ENCODE measurements at places on chromosomes 11 and 22.
A peak's percentile ranks its signal among the peaks of the same experiment; 100 is the strongest.

- no peak for DNase-seq
These were observed 10.9 kb downstream of the SMC1B start for GRCh38 chr22:45402466-45402985.

GRCh38 chr11:77191823-77192495 lies 63.9 kb downstream of the MYO7A start:
- no peak for DNase-seq

GRCh38 chr11:93939084-93939760 lies 81.9 kb upstream of the HEPHL1 start:
- no peak for DNase-seq

- DNase-seq, result no peak
These were observed 775.6 kb upstream of the CCDC90B start for GRCh38 chr11:84061726-84062125.

DNA sequence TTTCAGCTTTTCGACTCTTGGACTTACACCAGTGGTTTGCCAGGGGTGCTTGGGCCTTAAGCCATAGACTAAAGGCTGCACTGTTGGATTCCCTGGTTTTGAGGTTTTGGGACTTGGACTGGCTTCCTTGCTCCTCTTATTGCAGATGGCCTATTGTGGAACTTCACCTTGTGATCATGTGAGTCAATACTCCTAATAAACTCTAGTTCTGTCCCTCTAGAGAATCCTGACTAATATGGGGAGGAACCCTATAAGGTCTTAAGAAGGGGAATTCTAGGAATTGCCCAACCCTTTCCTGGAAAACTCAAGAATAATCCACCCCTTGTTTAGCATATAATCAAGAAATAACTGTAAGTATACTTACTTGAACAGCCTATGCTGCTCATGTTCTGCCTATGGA lies 491.8 kb downstream of the TMEM135 start:
- DNase-seq, result no peak

GRCh38 chr11:42329929-42330565 lies 870.6 kb upstream of the LRRC4C start:
- DNase-seq, result no peak

DNA sequence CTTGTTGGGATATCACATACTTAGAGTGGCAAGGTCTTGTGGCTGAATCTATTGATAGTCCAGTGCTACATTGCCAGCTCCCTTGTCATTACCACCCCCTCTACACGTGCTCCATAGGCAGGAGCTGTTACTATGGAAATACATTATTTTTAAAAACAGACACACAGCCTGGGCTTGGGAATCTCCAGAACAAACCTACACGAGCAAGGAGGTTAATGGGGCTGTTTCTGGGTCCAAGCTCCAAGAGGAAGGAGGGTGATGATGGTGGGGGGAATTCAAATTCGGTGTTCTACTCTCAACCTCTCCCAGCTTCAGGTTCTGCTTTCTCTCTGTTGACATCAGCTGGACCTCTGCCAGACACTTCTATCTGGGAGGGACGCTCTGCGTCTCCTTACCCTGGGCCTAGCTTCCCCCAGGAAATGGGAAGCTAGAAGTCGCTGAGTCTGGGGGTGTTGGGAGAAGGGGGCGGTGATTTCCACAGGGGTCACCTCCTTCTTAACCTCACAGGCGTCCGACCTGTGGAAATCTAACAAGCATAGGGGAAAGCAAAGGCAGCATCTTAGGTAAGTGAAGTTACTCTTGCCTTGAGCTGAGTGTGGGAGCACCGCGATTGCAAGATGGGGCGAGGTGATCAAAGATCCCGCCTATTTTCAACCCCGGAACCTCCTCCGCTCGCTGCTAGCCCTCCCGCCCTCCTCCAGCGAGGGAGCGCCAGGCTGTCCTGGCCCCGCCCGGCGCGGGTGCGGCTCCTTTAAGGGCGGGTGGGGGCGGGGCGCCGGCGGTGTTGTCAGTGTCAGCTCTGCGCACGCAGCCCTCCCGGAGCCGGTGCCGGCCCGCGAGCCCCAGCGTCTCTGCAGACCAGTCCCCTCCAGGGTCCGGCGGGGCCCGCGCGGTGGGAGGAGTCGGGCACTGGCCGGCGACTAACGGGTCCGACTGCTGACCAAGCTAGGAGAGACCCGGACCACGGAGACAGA lies at the start of gene C2CD2L:
Gene C2CD2L, plus strand, starts transcription at position 781 of the 974 bp plus-strand sequence. CDS start 398 bp downstream, outside the sequence.
- peak; percentile 92 for DNase-seq

GRCh38 chr11:121460941-121461514 lies 8.3 kb upstream of the SORL1-AS1 start:
- DNase-seq, result no peak

GRCh38 chr11:119593346-119593745 lies 135.7 kb downstream of the NECTIN1 start:
- no peak for DNase-seq

GRCh38 chr11:103043826-103044678 lies 47.9 kb downstream of the DCUN1D5 start:
- no peak for DNase-seq

- DNase-seq, result no peak
These were observed 17.1 kb downstream of the MAFF start for GRCh38 chr22:38218661-38219622.

GRCh38 chr11:58622344-58622743 lies at the start of gene CNTF:
Gene CNTF, plus strand, starts transcription at chr11:58622665. Its CDS starts 88 bp downstream, at chr11:58622753.
- no peak for DNase-seq

DNA sequence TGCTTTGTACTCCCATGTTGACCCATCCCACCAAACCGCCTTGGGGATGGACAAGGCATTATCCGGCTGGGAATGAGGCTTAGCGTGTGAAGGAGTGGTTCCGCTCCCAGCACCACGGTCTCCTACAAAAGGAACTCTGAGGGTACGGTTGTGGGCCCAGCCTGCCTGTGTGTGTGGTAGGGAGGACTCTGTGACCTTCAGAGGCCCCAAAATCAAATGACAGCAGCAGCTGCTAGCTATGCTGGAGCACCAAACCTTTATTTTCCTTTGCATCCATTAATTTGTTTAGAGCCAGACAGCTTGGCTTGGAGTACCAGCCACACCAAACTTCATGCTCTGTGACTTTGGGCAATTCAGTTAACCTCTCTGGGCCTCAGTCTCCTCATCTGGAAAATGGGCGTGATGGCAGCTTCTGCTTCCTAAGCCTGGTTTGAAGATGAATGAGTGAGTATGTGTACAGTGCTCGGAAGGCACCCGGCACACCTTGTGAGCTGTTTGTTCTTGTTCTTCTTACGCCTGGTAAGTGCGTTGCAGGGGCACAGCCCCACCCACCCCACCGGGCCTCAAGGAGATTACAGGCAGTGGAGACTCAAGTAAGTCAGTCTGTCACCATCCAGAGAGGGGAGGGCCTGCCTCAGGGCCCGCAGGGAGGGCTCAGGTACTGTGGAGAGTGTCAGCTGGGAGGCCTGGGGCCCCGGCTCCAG lies 25.3 kb downstream of the MB start:
- no peak for DNase-seq

DNA sequence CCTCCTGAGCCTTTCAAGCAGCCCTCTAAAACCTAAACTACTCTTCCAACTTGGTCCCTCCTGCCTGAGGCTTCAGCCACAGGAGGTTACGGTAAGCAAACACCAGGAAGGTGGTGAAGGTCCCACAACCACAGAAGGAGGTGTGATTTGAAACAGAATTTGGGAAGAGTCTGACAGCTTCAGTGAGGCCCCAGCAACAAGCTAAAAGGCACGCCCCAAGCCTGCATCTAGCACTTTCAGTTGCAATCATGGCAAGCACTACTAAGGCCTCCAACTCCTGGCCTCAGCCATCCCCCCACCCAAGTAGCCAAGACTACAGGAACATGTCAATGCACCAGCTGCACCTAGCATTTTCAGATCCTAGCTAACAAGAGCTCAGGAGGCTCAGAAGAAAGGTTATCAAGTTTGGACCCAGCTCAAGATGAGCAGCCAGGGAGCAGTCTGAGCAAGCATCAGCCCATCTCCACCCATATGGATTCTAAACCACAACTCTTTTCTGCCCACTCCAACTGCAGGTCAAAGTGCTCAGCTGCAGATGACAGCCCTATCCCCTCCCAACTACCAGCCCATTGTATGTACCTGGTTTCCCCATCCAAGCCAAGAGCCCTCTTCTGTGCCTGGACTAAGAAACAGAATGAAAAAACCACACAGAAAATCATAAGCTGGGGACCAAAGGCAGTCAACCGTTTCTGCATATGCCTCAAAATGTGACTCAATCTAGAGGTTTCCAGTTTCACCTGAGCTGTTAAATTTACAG lies 10.4 kb upstream of the AHNAK start:
- DNase-seq, result peak; percentile 24

- no peak for DNase-seq
These were observed 168.6 kb downstream of the FAT3 start for GRCh38 chr11:92393218-92393617.

- DNase-seq, result no peak
These were observed 393.8 kb downstream of the AASDHPPT start for GRCh38 chr11:106471276-106471675.

DNA sequence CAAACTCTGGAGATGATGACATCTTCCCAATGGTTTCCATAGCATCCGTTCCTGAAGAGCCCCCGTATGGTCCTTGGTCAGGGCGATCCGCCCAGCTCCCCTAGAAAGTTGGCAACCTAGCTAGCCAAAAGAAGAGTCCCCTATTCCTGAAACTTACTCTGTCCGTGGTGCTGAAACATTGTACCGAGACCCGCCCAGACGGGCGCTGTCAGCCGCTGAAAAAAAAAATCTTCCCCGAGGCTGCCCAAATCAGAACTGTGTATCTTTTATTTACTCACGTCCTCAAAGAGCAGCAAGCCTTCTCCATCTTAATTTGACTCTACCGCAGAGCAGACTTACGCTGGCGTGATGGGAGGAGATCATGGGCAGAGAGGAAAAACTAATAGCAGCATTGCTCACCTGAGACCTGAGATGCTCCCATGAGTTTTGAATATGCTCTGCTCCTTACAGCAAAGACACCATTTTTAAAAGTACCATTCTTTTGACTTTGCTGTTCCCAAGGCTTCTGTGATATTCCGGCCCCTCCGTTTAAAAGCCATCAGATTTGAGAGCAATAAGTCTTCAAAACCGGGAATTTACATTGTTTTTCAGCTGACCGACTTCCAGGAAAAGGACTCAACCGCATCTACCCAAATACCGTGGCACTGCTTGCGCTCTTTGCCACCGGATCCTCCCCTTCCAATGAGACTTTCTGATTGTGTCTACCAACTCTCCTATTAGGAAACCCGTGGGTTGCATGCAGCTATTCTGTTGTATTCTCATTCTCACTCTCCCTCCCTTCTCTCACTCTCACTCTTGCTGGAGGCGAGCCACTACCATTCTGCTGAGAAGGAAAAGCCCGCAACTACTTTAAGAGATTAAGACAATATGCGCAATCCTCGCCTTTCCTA lies at the start of gene SLC17A6:
Gene SLC17A6, plus strand, starts transcription at position 786 of the 890 bp plus-strand sequence. CDS start 153 bp downstream, outside the sequence.
- DNase-seq, result no peak

Measured in activated naive CD4-positive, alpha-beta T cell (primary cell).